GM12878 (cell line): ENCODE measurements at places on chromosomes 13 and 19.

- DNase-seq: no peak
Measured at GRCh38 chr13:95644601-95645052, at the start of gene DZIP1. TSS of gene DZIP1 (minus strand) at chr13:95644706. CDS start at chr13:95642029, 2,677 bp downstream.

DNA sequence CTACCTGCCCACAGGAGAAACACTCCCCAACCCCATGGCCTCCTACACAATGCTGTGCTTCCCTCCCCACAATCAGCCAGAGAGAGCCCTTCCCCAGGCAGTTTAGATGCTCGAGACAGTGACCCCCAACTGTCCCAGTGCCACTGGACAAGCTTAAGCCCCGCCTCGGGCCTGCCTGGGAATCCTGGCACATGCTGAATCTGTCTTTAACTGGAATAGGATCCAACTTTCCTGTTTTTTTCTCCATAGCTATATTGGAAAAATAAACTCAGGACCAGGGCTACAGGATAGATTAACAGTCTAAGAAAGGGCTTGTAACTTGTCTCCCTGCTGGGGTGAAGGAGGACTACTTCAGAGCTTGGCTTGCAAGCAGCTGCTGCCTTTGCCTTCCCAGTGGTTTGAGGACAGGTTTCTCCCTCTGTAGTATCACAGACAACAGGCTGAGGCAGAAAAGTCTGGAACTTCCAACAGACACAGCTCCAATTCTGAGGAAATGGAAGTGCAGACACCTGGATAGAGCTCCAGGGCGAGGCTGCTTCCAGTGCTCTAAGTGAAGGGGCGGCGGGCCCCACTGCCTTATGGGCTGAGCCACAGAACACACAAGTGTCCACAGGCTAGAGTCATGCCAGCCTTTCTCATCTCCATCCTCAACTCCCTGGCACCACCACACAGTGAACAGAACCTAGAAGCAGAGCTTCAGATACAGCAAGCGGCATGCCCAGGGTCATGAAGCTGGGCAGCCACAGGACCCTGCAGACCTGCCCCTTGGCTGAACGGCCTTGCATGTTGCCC lies 228.3 kb downstream of the TUBA3C start:
- no peak for DNase-seq

- no peak for DNase-seq
Measured at GRCh38 chr13:54949735-54950134, 1921.1 kb downstream of the OLFM4 start.

- no peak for DNase-seq
Measured at GRCh38 chr13:27504868-27505194, 54.5 kb upstream of the MTIF3 start.

GRCh38 chr13:106484537-106485193 lies 50.8 kb downstream of the EFNB2 start:
- DNase-seq: no peak
